ENCODE measurements at places on chromosomes 5 and 9.

DNA sequence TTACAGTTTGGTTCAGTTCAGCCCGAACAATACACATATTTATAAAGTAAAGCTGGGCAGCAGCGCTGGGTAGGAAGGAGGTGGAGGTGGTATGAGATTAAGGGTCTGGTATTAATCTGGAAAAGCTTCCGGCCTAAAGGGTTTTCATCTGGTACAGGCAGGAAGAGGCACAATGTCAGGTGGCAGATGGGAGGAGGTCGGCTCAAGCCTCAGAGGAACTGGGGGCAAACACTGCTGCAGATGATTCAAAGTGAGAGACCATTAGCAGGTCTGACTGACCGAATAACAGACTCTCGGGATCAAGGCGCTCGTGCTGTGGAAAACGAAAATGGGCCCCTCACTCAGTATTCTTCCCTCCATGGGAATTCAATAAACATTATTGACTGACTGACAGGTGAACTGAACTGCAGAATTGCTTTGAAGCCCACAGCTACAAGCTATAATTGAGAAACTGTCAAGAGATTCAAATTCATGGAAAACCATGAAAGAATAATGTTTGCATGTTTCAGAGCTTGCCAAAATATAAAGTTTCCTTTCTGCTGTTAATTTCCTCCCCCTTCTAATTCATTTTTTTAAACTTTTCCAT, 75.3 kb downstream of the TMEM167A start:
- H3K36me3 ChIP-seq, result no peaks in the 10 kb centered on the region
- H3K27ac ChIP-seq, result no peak overlapping the region
- no peaks in the 10 kb centered on the region for H3K27me3 ChIP-seq
- no peak for DNase-seq

DNA sequence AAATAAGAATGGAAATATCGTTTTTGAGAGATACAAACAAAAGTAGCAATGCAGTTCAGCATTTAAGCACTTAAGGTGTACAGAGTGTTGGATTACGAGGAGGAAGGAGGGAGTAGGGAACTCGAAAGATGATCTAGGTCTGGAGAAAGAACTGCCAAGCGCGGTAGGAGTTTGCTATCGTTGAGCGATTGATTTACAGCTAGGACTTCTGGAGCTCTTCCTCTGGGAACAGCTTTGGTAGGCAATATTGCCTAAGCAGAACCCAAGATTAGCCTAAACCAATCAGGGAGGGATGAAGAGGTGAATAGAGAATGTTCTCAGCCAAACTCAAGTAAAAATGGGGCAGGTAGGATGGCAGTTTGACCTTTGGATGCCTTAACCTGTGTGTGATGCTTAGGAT, 965 bp downstream of the CLTA start:
- peak overlapping the region; percentile 92 for H3K27ac ChIP-seq
- H3K4me1 ChIP-seq, result peaks cover 42% of the 10 kb centered on the region
- no peak for DNase-seq

DNA sequence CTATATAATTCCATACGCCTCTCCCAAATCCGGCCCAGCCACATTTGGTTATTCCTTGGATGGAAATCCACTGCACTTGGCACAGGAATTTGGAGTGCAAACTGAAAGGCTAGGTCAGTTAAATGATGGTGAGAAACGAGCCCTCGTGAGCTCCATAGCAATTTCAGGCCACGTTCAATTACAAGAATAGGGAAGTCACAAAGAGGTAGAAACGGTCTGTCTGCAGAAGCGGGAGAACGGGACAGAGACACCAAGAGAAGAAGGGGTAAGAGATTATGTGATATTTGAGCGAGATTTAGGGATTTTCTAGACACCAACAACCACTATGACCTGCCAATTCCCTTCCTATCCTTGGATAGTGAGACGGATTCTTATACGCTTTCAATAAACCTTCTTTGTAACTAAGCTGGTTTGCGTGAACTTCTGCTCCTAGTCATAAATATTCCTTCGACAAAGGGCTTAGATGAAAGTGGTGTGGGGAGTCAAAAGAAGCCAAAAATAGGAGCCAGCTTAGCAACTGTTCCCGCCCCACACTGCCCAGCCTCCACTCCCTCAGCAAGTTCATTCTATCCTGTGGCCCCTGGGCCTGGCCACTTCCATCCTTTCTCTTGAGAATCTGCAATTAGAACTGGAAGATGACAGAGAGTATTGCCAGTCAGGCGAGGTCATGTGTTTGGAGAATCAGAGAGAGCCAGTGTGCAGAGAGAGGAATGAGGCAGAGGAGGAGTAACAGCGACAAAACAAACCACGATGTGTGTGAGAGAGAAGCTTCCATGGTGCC, 118.4 kb downstream of the ZNF608 start:
- no peak overlapping the region for H3K4me3 ChIP-seq
- DNase-seq, result no peak
- no peaks in the 10 kb centered on the region for H3K27me3 ChIP-seq
- no peaks in the 10 kb centered on the region for H3K36me3 ChIP-seq

- no peaks in the 10 kb centered on the region for H3K27me3 ChIP-seq
- no peaks in the 10 kb centered on the region for H3K4me1 ChIP-seq
- H3K36me3 ChIP-seq, result no peaks in the 10 kb centered on the region
- DNase-seq, result peak; percentile 37
Observed at GRCh38 chr9:8733131-8733954, 933.8 kb upstream of the DMAC1 start.

GRCh38 chr5:137142764-137143605, 356.1 kb downstream of the SPOCK1 start:
- H3K36me3 ChIP-seq, result no peaks in the 10 kb centered on the region
- peak; percentile 65 for DNase-seq
- no peaks in the 10 kb centered on the region for H3K4me1 ChIP-seq
- no peak overlapping the region for H3K4me3 ChIP-seq

- H3K27me3 ChIP-seq, result no peaks in the 10 kb centered on the region
- no peak for DNase-seq
- no peak overlapping the region for H3K27ac ChIP-seq
- H3K4me1 ChIP-seq, result no peaks in the 10 kb centered on the region
Observed at GRCh38 chr9:34571481-34571810, 18.1 kb downstream of the CNTFR start.

- no peaks in the 10 kb centered on the region for H3K27me3 ChIP-seq
- H3K27ac ChIP-seq, result no peak overlapping the region
- H3K36me3 ChIP-seq, result peaks cover 6% of the 10 kb centered on the region
- DNase-seq, result no peak
- H3K4me3 ChIP-seq, result no peak overlapping the region
- H3K4me1 ChIP-seq, result no peaks in the 10 kb centered on the region
Observed at GRCh38 chr9:91221332-91221731, 140.4 kb downstream of the AUH start.

DNA sequence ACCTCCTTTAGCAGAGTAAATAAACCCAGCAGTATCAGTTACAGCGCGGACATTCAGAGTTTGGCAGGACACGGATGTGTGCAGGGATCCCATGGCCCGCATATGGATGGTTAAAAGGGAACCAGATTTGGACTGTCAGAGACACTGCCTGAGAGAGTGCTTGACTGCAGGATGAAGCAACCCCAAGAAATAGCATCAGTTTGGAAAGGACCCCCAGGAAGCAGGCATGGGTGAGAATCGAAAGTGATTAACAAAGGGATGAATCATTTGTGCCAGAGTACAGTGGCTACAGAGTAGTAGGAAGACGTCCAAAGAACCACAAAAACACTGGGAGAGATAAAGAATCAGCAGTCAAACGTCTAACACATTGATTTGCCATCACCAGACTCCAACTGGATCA, 5.5 kb downstream of the C7 start:
- no peaks in the 10 kb centered on the region for H3K36me3 ChIP-seq
- H3K27ac ChIP-seq, result no peak overlapping the region
- H3K4me1 ChIP-seq, result no peaks in the 10 kb centered on the region
- no peak for DNase-seq

GRCh38 chr9:38229104-38229500, 160.1 kb upstream of the SHB start:
- H3K4me1 ChIP-seq, result peaks cover 2% of the 10 kb centered on the region
- no peak overlapping the region for H3K27ac ChIP-seq
- no peaks in the 10 kb centered on the region for H3K36me3 ChIP-seq
- no peak overlapping the region for H3K4me3 ChIP-seq
- H3K27me3 ChIP-seq, result no peaks in the 10 kb centered on the region

- DNase-seq, result no peak
- no peaks in the 10 kb centered on the region for H3K27me3 ChIP-seq
- no peak overlapping the region for H3K27ac ChIP-seq
- H3K4me1 ChIP-seq, result no peaks in the 10 kb centered on the region
- no peak overlapping the region for H3K4me3 ChIP-seq
Observed at GRCh38 chr9:91571036-91571435, 147.4 kb upstream of the NFIL3 start.

- H3K36me3 ChIP-seq, result peaks cover 5% of the 10 kb centered on the region
- no peaks in the 10 kb centered on the region for H3K27me3 ChIP-seq
- H3K4me1 ChIP-seq, result no peaks in the 10 kb centered on the region
- no peak overlapping the region for H3K4me3 ChIP-seq
Observed at GRCh38 chr9:99808454-99808853, 13.2 kb upstream of the NR4A3 start.

DNA sequence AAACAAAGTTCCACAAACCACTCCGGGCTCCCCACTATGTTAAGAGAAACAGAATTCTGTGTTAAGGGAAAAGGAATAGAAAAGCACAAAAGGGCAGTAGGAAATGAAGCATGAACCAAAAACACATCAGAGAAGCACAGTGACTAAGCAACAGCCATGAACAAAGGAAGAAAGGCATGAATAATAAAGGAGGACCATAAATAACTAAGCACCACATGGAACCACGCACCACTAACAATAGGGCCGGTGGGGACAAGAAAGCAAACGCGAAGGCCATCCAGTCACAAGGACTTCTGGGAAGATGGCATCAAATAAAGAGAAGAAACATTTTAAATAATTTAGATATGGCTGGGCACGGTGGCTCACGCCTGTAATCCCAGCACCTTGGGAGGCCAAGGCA, 18.0 kb downstream of the PRUNE2 start:
- peaks cover 6% of the 10 kb centered on the region for H3K36me3 ChIP-seq
- DNase-seq, result no peak
- peak overlapping the region; percentile 53 for H3K27ac ChIP-seq
- H3K4me3 ChIP-seq, result no peak overlapping the region

DNA sequence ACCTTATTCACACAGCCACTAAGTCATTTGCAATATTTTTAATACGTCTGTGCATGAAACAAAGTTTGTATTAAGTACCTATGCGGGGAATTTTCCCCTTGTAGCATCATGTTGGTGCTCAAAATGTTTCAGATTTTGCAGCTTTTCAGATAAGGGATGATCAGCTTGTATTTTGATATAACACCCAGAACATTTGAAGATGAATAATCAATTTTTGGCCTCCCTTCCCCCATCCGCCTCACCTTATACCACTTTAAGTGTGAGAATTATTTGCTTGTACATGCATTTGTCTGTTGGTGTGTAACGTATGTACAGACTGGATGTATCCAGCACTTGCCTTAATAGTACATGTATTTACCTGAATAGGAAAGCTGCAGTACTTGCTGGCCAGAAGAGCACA, 1.7 kb downstream of the JAK2 start:
- H3K36me3 ChIP-seq, result peaks cover 1% of the 10 kb centered on the region
- H3K4me1 ChIP-seq, result no peaks in the 10 kb centered on the region
- peak overlapping the region; percentile 99 for H3K27ac ChIP-seq
- peak overlapping the region; percentile 78 for H3K4me3 ChIP-seq
- H3K27me3 ChIP-seq, result no peaks in the 10 kb centered on the region

DNA sequence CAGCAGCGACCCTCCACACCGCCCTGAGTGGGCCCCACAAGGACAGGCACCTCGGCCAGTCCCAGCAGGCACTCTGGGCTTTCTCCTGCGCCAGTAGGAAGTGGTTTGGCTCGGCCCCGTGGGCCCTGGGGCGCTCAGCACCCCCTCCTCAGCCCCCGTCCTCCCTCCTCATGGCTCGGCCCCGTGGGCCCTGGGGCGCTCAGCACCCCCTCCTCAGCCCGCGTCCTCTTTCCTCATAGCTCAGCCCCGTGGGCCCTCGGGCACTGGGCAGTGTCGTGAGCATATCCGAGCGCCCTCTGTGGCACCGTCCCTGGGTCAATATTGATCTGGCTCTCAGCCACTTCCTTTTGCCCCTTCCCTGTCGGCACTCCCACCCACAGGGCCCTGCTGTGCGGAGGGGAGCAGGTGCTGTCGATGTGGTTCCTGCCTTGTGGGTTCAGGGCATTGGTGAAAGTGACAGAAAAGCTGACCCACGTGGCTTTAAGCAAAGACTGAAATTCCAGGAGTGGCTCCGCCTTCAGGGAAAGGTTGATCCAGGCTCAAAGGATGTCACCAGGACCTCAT, 5.5 kb upstream of the SCGB3A1 start:
- H3K36me3 ChIP-seq, result no peaks in the 10 kb centered on the region
- no peak overlapping the region for H3K27ac ChIP-seq
- H3K4me3 ChIP-seq, result no peak overlapping the region

- H3K27me3 ChIP-seq, result no peaks in the 10 kb centered on the region
- no peak overlapping the region for H3K4me3 ChIP-seq
- H3K27ac ChIP-seq, result no peak overlapping the region
- no peak for DNase-seq
Observed at GRCh38 chr5:57488215-57488955, 5.8 kb upstream of the ACTBL2 start.

- no peaks in the 10 kb centered on the region for H3K27me3 ChIP-seq
- H3K36me3 ChIP-seq, result no peaks in the 10 kb centered on the region
- DNase-seq, result no peak
- H3K4me3 ChIP-seq, result no peak overlapping the region
- peaks cover 4% of the 10 kb centered on the region for H3K4me1 ChIP-seq
Observed at GRCh38 chr9:84796404-84796803, 126.9 kb downstream of the NTRK2 start.

GRCh38 chr5:68021227-68021626, 194.3 kb upstream of the PIK3R1 start:
- no peaks in the 10 kb centered on the region for H3K4me1 ChIP-seq
- H3K27ac ChIP-seq, result no peak overlapping the region
- DNase-seq, result no peak
- no peaks in the 10 kb centered on the region for H3K36me3 ChIP-seq
- no peak overlapping the region for H3K4me3 ChIP-seq
- H3K27me3 ChIP-seq, result no peaks in the 10 kb centered on the region

DNA sequence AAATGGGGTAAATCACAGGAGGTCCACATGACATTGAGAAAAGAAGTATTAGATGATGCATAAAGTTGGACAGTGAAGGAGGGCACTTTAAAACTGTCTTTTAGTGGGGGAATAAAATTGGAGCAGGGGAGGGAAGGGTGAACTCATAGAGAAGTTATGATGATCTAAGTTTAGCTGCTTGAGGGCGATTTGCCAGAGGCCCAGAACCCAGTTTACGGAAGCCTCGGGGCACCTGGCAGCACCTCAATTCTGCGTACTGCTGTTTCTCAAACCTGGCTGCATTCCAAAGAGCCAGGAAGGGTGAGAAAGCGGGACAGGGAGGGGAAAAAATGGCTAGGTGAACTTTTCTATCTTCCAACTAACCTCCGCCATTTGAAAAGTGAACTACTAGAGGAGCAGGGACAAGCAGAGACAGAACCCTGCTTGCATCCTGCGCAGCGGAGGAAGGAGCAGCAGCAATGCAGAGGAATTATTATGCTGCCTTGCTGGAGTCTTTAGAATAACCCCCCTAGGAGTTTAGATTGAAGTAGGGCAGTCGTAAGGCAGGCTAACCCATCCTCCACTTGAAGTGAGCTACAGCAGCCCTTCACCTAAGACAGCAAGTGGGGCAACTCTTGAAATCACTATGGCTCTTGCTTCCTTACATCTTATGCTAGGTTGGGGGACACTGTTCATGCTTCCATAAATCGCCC, 316.8 kb downstream of the BRINP1 start:
- peak overlapping the region; percentile 19 for H3K4me3 ChIP-seq
- no peaks in the 10 kb centered on the region for H3K36me3 ChIP-seq
- DNase-seq, result no peak
- no peaks in the 10 kb centered on the region for H3K27me3 ChIP-seq
